Stimulated activated CD8-positive, alpha-beta memory T cell treated with anti-CD3 and anti-CD28 coated beads, Interleukin-4, amount 100 ng/mL, for 1 hour (primary cell): ENCODE measurements at places on chromosomes 11 and 22.

GRCh38 chr11:108206171-108206570 lies 16.3 kb downstream of the NPAT start:
- no peak for DNase-seq

GRCh38 chr22:47209040-47209514 lies 446.6 kb downstream of the TBC1D22A start:
- no peak for DNase-seq

DNA sequence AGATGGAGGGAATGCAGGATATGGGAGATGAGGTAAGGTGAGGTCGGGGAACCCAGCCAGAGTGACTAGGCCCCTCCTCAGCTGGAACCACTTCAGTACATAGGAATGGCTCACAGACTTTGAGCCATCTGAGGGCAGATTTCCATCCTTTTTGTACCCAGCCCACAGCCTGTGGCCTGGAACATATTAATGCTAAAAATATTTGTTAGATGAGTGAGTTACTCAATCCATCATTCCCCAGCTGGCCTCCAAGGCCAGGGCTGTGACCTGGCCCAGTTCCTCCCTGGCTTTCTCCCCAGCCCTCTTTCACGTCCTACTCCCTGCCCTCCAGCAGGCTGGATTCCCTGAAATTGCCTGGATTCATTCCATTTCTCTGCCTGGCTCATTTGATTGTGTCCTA lies 57.2 kb upstream of the PRDM11 start:
- no peak for DNase-seq

GRCh38 chr11:42251984-42252383 lies 792.5 kb upstream of the LRRC4C start:
- DNase-seq = no peak

- no peak for DNase-seq
Observed at GRCh38 chr11:76270389-76270788, 64.1 kb upstream of the WNT11 start.

DNA sequence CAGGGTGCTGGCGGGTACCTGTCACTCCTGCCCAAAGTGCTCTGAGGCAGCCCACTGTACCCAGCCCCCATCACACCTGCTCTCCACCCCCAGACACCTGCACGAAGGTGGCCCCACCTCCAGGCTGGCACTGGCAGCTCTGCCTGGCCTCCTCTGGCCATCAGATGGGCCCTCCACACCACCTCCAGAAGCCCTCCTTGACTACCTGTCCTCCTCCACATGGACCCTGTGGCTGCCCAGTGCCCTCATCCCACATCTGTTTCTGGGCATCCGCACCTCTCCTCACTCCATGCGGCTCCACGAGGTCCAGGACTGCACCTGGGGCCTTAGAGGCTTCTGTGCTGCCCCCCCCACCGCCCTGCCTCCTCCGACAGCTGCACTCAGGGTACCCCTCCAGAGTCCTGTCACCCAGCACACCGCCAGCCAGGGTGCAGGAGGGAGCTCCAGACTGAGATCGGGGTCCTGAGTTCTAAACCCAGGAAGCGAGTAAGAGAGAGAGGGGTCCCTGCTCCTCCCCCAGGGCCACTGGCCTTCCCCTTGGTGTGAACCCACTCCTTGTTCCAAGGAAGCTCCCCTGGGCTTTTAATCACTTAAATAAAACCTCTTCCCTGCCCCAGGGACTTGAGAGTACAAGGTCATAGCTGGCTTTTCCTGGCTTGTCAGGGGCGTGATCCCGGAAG lies 1.7 kb downstream of the CTSD start:
- no peak for DNase-seq

- no peak for DNase-seq
Observed at GRCh38 chr11:86693518-86693917, 21.1 kb upstream of the ME3 start.

DNA sequence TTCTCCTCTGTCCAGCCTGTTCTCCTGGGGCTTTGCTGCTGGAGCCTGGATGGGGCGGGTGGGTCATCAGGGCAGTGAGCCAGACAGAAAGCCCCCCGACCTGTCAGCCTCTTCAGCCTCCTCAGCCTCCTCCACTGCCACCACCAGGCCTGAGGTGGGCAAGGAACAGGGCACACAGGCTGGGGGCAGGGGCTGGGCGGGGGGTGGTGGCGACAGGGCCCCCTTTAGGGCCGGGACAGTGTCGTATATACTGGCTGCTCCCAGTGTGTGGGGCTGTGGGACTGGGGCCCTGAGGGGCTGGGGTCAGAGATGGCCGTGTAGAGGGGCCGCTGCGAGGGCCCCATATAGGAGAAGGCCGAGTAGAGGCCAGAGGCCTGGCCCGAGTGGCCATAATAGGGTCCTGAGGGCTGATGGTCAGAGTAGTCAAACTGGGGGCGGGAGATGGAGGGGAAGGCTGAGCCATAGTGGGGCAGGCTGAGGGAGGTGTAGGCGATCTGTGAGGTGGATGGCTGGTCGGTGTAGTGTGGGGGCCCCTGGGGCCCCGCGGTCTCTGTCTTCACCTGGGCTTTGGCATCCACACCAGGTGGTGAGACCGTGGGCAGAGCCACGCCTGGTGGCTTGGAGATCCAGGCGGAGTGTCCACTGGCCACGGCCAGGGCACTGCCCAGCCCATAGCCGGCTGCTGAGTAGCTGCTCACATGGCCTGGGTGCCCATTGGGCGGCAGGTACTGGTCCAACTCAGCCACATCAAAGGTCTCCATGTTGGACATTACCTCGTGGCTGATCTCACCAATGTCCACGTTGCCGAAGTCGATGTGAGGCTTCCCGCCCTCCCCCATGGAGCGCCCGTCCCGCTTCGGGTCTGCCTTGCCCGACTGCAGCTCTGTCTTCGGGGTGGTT lies 10.8 kb downstream of the SOX10 start:
- DNase-seq = no peak

GRCh38 chr11:3217818-3218482 lies 663 bp downstream of the MRGPRG start:
- DNase-seq = no peak

GRCh38 chr11:125942771-125943428 lies 2.9 kb upstream of the VSIG10L2 start:
- DNase-seq = no peak

GRCh38 chr11:64757549-64758329 lies 2.0 kb downstream of the PYGM start:
- DNase-seq = no peak

GRCh38 chr11:65100674-65101350 lies 4.8 kb downstream of the VPS51 start:
- no peak for DNase-seq

DNA sequence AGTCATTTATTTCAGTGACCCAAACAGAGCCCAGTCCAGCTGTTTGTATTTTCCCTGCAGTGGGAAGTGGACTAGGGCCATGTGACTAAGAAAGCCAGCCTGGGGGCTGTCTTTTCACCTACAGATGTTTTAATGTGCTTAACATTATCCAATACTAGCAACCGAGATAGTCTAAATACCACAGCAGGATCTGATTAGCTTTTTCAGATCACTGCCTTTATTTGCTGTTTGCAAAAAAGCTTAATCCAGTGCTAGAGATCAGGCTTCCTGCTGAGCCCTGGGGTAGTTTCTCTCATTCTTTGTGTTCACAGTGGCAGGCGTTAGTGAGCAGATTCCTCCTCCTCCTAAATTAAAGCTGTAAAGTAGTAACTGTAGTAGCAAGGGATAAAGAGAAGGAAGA lies 35.0 kb downstream of the ZC3H12C start:
- DNase-seq = no peak

DNA sequence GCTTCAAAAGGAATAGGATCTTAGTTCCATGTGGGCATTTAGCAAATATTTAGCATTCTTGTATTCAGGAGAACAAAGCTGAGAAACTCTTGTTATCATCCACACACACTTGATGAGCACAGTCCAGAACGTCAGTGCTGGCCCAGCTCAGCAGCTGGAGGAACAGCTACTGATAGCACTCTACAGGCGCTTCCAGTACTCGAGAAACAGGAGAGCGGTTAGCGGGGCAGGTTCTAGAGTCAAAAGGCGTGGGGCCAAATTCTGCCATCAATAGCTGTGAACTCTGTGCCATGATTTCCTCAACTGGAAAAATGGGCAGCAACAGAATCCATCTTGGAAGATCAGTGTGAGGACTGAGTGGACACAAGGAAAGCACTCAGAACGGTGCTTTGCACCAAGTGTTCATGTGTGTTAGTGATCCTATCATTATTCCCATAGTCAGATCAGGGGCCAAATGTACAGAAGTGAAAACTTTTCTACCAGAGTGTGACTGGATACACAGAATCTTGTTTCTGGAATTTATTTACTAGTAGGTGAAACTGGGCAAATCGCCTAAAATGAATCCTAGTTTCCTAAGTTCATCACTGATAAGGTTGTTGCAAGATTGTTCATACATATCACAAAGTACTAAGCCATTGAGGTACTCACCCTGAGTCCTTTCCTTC lies 3.2 kb downstream of the JOSD1 start:
- DNase-seq = no peak

- no peak for DNase-seq
Observed at GRCh38 chr11:86990031-86990430, 34.8 kb upstream of the FZD4 start.

DNA sequence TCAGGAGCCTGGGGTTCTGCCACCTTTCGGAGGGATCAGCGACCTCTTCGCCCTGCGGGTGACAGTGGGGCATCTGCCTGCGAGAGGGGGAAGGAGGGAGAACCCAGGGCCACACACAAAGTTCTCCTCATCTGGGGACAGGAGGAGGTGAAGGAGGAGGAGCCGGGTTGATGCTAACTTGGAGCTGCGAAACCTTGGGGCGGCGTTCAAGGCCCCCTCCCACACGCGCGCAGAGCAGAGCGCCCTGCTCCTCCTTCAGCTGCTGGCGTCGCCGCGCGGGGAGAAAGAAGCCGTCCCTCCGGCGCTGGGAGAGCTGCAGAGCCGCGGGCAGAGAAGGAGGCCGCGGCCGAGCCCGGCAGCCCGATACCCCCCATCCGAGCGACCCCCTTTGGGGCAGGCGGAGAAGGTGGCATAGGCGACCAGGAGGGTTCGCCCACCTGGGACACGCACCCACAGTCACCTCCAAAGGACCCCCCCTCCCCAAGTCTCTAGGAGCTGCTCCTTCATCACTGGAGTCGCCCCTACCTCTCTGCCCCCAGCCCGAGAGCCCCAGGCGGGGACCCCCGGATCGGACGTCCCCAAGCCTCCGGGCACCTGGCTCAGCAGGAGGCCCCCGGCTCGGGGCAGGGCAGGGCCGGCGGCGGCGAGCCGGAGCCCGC lies at the start of gene RASD2:
Gene RASD2 (plus strand): TSS at position 237 of the 659 bp plus-strand sequence. CDS start 5,979 bp downstream, outside the sequence.
- no peak for DNase-seq

GRCh38 chr22:23926561-23926960 lies 32.4 kb downstream of the MIF start:
- DNase-seq = no peak

GRCh38 chr22:35175392-35175791 lies 81.9 kb upstream of the HMGXB4 start:
- no peak for DNase-seq

DNA sequence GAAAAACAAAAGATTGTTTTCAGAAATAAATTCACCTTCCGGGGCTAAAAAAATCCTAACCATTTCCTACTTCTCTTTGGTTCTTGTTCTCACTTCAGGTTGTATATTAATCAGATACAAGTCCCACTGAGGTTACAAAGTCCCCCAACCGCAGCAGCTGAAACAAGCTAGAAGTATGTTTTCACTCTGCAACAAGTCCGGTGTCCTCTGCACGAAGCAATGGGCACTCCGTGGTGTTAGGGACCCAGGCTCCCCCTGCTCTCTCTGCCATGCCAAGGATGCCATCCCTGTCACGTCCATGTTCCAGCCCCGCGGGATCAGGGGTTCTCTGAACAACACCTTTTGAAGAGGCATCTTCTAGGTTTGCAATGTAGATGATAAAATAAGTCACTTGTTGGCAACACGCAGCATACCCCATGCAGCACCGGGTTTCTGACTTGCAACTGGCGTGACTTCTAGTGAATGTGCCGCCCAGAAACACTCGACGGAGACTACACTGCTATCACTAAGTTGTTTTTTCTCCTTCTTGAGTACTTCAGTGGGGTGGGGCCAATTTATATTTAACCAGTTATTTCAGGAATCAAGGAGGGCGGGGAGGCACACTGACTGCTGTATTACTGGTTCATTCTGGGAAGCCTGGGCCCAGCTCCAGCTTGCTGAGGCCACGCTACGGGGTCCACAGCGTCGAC lies 25.4 kb upstream of the GSTP1 start:
- DNase-seq = no peak

GRCh38 chr22:46803031-46803880 lies 40.8 kb downstream of the TBC1D22A start:
- DNase-seq = peak; percentile 52

- DNase-seq = no peak
Observed at GRCh38 chr11:117434481-117434880, 106.8 kb downstream of the CEP164 start.

- no peak for DNase-seq
Observed at GRCh38 chr11:123193742-123194141, 1.3 kb downstream of the CLMP start.

DNA sequence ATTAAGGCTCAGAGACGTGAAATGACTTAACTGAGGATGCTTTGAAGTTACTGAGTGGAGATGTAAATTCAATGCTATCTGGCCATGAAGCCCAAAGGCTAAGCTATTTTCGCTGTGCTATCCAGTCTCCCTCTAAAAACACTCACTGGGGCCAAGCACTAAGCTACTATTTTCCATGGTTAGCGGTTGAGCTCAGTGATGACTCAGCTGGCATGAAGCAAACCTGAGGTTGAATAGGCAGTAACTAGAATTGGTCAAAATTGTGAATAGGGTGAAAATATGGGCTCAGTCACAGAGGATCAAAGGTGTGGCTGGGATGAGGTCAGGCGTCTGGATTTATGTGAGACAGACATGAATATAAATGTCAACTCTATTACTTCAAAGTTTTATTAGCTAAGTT lies 564.2 kb upstream of the KIRREL3 start:
- no peak for DNase-seq

DNA sequence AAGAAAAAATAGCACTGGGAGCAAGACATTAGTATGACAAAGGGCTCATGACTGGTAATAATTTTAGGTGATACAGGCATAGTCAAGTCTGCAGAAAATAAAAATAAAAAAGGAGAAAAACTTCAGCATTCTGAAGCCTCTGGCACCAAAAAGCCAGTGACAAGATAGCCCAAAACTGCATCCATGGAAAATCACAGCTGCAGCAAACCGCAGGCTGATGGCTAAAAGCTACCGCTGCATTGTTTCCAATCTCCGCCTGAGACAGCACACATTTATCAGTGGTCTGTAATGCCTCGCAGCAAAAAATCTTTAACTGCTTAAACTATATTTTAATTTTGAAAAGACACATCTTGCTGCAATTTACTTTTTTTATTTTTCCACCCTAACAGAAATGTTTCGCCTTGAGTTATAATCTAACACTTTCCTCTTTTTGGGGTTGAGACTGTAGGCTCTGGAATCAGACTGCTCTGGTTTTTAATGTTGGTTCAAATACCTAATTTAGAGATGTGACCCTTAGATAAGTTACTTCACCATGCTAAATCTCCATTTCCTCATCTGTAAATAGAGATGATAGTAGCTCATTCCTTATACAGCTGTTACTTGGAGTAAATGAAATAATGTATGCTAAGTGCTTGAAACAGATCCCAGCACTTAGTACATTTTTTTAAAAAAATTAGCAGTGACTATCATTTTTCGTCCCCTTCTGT lies 42.0 kb upstream of the FIBIN start:
- no peak for DNase-seq
